GM12891 (cell line): ENCODE measurements at places on chromosomes 7 and 10.

- DNase-seq: no peak
Measured at GRCh38 chr7:1530946-1531262, 402 bp downstream of the MAFK start.

DNA sequence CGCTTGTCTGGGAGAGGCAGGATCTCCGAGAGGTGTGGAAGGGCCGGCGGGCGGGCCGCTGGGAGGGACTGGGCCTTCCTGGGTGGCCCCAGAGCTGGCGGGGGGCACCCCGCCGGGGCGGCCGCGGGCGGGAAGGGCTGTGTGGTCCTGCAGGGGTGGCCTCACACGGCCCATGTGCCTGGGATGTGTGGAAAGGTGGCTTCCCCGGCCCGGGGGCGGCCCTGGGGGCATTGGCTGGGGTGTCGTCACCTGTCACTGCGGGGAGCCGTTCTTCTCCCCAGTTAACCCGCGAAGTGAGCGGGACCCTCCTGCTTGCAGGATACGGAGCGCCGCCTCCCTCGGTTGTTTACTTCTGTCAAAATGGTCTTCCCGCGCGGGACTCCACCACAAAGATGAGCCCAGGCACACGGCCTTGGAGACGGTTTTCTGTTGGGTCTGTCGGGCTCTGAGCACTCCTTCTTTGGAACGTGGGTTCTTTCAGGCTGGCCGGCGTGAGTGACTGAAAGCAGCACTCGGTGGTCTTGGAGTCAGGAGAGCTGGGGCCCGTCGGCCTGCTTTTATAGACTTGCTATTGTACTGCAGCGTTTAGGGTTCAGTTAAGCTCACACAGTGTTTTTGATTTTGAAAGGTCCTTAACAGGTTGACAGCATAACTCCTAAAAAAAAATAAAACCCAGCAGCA lies 700 bp downstream of the SMC3 start:
- peak; percentile 16 for DNase-seq

DNA sequence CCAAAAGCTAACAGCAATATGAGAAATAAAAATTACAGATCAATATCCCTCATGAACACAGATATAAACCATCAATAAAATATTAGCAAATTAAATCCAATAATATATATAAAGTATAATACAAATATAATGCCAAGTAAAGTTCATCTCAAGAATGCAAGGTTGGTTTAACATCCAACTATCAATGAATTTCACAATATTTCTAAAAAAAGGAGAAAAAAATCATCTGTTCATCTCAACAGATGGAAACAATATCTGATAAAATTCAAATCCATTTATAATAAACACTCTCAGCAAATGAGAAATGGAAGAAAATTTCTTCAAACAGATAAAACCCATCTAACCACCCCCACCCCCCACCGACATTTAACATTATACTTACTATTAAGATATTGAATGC lies 86.9 kb downstream of the SIRT1 start:
- no peak for DNase-seq

- no peak for DNase-seq
Measured at GRCh38 chr10:126469692-126470091, 81.4 kb upstream of the ADAM12 start.

DNA sequence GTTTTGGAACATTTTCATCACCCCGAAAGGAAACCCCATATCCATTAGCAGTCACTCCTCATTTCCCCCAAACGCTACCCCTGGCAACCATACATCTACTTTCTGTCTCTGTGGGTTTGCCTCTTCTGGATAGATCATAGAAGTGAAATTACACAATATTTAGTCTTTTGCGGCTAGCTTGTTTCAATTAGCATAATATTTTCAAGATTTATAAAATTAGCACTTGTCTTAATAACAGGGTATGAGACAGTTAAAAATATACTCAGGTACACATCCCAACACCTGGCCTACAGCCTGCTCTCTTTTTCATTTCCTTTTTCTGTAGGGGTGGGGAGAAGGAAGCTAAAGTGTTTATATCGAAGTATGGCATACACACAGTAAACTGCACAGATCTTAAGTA lies 81.4 kb upstream of the LRGUK start:
- no peak for DNase-seq

- DNase-seq: no peak
Measured at GRCh38 chr7:17498230-17498629, 199.8 kb downstream of the AHR start.

- no peak for DNase-seq
Measured at GRCh38 chr7:30702200-30702599, 19.9 kb upstream of the CRHR2 start.

- no peak for DNase-seq
Measured at GRCh38 chr10:64209561-64209960, 688.4 kb downstream of the REEP3 start.

DNA sequence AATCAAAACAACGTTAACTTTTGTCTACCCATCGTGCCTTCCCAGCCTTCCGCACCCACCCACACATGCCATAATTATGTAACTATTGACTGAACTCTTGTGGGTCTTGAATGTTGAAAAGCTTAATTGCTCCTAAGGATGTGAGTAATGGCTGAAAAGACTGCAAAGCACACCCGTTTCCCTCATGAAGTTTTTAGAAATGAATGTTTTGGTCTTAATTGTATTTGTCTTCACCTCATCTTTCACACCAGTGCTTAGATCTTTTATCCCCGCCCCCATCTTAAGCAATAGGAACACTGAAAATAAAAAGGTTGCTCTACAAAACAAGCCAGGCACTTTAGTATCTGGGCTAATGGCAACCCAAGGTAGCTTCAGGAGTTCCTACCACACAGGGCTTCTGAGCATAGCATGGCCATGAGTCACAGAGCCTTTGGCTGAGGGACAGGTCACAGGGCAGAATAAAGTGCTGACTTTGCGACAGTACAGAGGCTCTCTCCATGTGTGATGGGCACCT lies 690.5 kb downstream of the PARD3 start:
- DNase-seq: no peak

GRCh38 chr10:51861051-51861450 lies 161.7 kb upstream of the CSTF2T start:
- no peak for DNase-seq

GRCh38 chr7:107009846-107010203 lies 34.7 kb upstream of the PRKAR2B start:
- no peak for DNase-seq

DNA sequence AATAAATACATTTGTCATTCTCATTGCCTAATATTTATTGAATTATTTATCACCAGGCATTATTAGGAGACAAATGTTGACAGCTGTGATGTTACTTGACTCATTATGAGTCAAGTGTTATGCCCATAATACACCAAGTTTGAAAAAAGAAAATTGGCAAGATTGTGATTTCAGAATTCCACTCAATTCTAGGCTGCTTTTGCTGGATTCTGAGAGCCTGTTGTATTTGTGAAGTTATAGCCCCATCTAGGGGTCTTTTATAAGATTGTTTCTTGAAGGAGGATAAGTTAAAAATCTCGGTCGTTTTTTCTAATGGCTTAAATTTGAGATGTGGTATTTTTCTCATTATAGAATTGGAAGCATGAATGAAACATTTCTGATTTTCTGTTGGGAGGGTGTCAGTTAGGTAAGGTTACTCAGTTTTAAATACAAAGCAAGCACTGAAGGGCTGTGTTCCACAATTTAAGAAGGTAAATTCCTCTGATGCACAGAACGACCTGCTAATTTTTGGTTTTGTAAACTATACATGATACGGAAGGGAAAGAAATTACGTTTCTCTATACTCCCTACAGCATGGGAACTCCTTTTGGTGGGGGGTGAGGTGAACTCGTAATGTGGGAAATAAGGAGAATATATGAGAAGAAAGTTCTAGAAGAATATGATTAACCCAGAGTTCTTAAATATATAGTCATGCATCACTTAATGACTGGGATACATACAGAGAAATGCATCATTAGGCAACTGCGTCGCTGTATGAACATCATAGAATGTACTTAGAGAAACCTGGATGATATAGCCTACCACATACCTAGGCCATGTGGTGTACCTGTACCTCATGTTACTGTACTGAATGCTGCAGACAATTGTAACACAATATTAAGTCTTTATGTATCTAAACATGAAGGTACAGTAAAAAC lies 2.6 kb downstream of the STK31 start:
- DNase-seq: peak; percentile 15

DNA sequence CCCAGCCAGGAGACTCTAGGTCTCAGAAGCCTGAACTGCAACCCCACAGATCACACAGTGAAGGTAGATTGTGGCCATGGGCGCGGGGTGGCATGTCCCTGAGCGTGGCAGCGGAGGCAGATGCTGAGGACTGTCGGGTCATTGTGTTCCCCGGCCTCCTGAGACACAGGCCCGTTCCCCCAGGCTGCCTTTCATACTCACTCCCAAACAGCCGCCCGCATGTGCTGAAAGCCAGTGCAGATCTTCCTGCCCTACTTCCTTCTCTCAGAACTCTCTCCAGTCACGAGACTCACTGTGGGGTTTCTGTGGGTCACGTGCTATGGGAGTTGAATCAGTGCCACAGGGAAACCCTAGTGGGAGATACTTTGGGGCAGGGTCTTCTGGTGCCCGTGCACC lies 48.0 kb downstream of the ZNF467 start:
- no peak for DNase-seq

GRCh38 chr10:112526906-112527305 lies 79.9 kb downstream of the VTI1A start:
- DNase-seq: no peak
